ENCODE measurements at places on chromosomes 2 and 18.

- peak; percentile 12 for DNase-seq
Measured at GRCh38 chr2:53786352-53786704, 425 bp downstream of the ASB3 start.

DNA sequence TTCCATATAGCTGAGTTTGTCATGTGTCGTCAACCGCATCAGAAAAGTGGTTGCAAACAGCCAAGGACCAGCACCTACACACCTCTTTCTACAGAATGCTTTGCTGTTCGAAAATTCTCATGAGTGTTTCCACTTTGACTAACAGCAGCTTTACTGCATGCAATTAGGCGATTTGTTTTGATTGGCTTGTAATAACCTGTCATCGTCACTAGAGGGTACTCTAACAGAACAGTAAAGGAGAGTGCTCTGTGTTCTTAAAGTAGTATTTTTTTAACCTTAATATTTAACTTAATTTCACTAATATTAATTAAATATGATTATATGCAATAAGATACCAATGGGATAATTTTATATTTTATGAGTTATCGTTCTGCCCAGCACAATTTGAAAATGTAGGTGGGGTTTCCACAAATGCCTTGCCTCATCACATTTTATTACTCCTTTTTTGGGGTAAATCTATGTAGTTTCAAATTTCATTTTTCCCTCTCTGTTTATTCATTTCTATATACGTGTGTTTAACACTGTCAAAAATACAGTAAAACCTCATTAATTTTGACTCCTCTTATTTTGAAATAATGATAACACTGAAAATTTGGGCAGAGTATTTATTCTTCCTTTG, 502.2 kb downstream of the NRXN1 start:
- no peak for DNase-seq

DNA sequence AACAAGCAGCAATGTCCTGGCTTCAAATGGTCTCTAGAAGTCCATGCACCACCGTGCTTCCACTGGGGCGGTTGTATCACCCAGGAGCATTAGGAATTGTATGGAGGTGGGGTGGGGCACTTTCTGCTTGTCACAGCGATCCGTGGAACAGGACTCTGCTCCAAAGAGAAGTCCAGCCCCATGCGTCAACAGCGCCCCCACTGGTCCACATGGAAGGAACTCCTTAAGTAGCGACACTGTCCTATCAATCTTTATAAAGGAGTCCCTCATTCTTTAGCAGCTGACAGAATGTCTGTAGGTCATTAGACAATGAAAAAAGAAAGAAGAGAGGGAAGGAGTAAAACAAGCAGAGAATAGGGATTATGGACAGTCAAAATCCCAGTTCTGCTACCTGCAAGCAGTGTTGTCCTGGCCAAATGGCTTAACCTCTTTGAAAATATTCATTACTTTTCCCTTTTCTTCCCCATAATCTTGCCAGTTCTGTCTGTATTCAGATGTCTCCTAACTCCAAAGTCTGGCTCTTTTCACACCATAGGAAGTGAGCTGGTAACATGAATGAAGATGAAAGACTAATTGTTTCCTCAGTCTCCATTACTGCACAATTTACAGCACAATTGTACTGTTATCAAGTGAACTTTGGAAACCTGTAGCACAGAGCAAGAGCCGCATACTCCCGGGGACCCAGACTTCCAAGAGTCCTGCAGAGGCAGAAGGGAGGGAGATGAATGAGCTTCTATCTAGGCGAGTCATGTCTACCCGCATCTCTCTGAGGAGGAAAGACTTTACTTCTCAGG, 9.9 kb downstream of the NFE2L2 start:
- DNase-seq: no peak

- no peak for DNase-seq
Measured at GRCh38 chr2:114040826-114041225, 150.9 kb downstream of the ACTR3 start.

- no peak for DNase-seq
Measured at GRCh38 chr2:16049406-16049805, 109.1 kb downstream of the MYCN start.

- no peak for DNase-seq
Measured at GRCh38 chr18:255171-255570, 12.7 kb downstream of the THOC1 start.

DNA sequence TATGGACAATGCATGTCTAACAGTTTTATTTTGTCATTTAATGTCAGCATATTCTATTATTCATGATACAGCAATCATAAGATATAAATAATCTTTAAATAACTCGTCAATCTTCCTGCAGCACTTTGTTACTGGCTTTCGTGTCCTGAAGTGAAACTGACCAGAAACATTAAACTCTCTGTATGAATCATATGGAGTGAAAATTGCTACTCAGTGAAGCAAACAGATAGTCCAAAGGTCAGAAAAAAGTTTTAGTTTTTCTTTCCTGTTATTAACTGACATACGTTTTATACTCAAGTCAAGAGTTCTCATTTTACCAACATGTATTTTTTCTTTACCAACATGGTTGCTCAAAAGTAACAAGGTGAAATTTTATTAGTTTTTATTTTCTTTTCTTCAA, 106.8 kb upstream of the GALNT5 start:
- no peak for DNase-seq
